ENCODE measurements at places on chromosomes 6 and 20. TPM values are rescaled to one million over a fixed set of nuclear protein-coding genes. Genes with fewer than 3 reads are reported as not detected.

DNA sequence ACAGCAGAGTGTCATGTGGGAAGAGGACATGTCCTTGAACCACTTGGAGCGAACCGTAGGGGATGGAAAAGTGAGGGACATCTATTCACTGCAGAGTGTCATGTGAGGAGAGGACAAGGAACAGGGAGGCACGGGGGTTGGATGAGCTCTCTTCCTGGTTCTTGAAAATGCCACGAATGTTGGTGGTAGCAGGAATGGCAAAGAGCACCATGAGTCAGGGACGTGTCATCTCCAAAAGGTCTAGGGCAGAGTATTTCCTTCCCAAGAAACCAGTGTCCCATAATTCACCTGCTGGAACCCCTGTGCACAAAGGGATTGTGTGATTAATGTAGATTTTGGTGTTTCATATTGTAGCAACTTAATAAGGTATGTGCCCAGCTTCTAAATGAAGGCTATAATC lies 136.8 kb downstream of the BFSP1 start:
- no peak for DNase-seq

GRCh38 chr20:33658510-33658909 lies 3.6 kb upstream of the C20orf144 start:
- no peak for DNase-seq

Gene MRAP2
- 0.67 TPM for total RNA-seq

- DNase-seq = no peak
These were observed 83.6 kb upstream of the ENPP5 start for GRCh38 chr6:46254331-46254730.

Gene DEFB121
- not detected for total RNA-seq

DNA sequence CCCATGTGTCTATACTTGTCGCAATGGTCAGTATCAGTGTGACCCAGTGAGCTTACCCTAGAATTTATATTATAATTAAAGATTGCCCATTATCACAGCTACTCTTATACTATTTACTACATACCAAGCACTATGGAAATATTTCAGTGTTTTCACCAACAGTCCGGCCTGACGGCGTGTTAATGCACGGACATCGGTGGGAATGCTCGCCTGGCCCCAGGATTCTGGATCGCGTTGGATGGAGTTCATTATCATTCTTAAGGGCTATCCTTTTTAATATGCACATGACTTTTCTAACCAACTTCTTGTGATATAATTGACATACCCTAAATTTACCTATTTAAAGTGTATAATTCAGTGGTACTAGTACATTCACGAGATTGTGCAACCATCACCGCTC lies 51.8 kb upstream of the AFDN start:
- no peak for DNase-seq

- DNase-seq = no peak
These were observed 38.2 kb downstream of the SPDEF start for GRCh38 chr6:34517966-34518365.

- no peak for DNase-seq
These were observed 159.1 kb downstream of the TFAP2B start for GRCh38 chr6:50977796-50978195.

- DNase-seq = no peak
These were observed 12.8 kb downstream of the PI16 start for GRCh38 chr6:36967301-36967700.

Gene ENPP5
- total RNA-seq = 2.0 TPM

DNA sequence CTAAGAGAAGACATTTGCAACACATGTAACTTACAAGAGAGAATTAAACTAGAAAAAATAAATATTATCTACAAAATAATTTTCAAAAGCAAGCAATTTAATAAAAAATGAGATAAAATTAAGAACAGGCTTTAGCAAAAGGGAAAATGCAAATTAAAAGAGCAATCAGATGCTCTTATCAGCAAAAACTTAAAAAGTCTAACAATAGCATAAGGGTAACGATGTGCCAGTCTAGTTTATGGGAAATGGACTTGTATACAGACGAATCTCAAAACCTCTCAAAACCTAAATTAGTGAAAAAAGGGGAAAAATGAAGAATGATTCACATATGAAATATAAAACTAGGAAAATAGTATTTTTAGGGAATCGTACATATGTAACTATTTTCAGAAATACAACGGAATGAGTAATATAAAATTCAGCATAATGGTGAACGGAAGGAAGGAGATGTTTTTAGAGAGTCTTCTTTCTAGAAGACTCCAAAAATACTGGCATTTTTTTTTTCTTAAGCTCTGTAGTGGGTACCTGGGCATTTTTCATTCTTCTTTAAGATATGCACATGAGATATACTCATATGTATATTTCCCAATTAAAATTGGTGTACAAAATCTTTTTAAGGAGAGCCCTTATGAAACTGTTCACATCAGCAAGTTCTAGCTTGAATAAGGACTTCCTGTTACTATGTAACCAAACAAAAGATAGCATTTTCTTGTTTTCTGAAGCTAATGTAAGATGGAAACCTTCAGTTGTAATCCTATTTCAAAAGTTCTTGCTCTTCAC lies 927 bp upstream of the MANEA start:
- DNase-seq = peak; percentile 21

- DNase-seq = no peak
These were observed 21.9 kb upstream of the CDH22 start for GRCh38 chr20:46330072-46330763.

GRCh38 chr20:2805689-2806350 lies 5.4 kb upstream of the CPXM1 start:
- DNase-seq = no peak

Gene C6orf141
- total RNA-seq = not detected

DNA sequence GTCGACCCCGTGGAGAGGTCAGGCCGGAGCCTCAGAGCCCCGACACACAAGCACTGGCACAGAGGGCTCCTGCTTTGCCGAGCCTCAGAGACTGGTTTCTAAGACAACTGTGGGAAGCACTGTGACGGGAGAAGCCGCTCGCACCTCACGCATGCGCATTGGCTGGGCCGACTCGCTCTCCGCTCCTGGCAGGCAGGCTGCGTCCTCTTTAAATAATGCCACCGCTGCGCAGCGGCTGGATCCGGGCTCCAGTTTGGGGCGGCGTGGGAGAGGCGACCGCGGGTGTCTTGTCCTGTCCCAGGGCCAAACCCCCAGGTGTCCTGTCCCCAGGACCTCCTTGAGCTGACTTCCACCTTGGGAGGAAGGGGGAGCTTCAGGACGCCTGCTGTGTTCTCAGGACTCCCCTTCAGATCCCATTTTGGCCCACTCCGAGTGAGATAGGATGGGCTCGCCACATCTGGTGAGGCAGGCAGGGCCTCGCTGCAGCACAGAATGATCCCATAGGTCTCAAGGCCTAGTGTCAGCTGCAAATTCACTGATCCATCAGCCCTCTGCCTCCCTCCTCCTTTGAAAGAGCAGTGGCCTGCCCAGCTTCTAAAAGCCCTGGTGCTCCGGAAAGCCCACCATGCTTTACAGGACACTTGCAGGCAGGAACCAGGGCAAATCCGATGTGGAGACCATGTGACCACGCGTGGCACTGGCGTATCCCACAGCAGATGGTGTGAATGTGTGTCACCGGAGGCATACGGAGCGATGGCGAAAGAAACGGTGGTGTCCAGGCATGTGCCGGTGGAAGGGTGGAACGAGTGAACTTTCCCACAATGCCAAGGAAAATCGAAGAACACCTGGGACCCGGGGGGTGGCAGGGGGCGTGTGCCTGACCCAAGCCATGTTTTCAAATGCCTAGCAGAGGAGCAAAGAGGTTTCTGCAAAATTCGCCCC lies 169.3 kb upstream of the ZNF337 start:
- peak; percentile 66 for DNase-seq

DNA sequence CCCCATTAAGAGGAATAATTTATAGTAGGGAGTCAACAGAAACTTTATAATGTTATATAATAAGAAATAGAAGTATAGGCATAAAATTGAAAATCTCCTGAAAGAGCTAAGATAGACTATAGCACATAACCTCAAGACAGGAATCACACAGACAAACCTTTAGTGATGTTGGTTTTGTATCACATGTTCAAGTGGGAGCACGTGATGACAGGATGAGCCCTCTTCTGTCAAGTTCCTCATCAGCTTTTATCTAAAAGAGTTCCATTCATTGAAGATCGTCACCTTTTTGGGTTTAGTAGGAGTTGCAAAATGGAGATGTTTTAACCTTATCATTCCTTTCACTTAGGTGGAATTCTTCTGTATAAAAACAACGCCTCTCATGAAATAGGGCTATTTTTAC lies 127.0 kb downstream of the MCHR2 start:
- peak; percentile 46 for DNase-seq

GRCh38 chr6:92617721-92618120 lies 801.6 kb downstream of the EPHA7 start:
- DNase-seq = no peak

Gene TTI1
- 31.9 TPM for total RNA-seq

DNA sequence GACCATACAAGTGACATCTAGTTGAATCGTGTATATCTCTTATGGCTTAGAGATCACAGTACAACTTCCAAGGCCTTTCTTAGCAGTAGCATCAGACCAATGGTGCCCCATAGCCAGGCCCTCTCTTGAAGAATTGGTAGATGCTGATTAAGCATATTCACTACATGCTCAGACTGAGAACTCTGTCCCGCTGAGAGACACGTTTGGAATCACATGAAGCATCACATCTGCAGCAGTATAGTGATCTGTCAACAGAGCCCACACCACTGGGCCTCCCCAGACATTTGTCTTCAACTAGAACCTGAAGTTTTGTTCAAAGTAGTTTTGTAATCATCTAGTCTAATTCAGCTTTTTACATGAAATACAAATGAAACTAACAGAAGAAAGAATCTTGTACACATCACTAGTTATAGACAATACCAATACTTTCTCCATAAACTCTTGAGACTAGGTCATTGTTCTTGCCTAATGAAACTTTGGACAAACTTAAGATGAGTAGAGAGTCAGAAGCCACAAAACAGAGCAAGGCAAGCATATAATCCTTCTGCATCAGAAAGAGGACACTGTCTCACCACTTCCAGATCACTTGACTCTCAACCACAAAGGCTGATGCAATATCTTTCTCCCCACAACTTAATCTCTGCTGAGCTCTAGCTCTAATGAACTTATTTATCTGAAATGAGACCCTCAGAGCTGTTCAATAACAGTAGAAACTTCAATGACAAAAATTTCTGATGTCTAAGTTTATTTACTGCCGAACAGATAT lies 182.7 kb downstream of the TBX18 start:
- DNase-seq = peak; percentile 88

Gene MOXD1
- total RNA-seq = 17.2 TPM

- no peak for DNase-seq
These were observed 59.6 kb upstream of the SAMHD1 start for GRCh38 chr20:37011147-37011546.

DNA sequence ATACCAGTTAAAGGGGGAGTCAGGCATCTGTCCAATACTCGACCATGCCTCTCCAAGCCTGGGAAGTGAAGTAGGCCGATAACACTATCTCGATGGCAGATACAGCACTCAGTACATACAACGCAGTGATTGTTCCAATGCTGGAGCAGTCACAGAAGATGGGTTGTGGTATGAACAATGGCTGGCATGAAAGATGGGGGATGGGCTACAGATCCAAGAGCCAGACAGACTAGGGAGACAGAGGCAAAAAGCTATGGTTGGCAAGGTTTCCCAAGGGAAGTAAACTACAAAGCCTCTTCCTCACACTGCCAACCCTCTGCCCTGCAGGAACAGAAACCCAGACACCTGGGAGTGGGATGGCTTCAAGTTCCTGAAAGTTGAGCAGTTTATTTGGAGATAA lies 19.2 kb downstream of the FKBP1A start:
- peak; percentile 92 for DNase-seq

GRCh38 chr20:20034486-20034885 lies 17.3 kb downstream of the NAA20 start:
- DNase-seq = no peak

Gene FITM2
- 20.9 TPM for total RNA-seq

DNA sequence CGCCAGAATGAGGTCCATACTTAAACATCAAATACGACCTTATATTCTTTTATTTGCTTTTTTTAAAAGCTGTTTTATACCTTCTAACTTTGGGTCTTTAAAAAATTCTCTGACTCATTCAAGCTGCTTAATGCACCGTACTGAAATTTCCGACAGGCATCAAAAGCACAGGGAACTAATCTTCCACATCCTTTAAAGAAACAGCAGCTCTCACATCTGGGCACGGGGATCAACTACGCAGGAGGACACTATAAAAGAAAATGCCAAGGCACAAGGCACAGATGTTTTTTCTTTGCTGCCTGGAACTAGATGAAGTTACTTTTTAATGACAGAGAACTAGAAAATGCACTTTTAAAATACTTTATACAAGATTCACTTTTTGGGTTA lies 112.4 kb upstream of the ARG1 start:
- DNase-seq = no peak

DNA sequence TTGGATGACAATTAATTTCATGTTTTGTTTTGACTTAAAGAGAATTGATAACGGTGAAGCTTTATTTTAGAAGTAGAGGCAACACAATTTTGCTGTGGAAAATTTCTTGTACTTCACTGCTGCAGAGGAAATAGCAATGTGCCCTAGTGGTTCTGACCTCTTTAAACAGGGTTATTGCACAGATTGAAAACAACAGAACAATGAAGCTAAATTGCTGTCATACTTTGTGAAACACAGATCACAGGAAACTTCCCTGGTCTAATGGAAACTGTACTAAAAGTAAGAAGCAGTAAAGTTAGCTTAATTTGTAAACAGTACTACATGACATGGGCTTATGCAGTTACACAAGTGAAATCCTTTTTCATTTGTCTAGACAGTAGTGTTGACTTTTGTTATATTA lies 31.3 kb downstream of the OR2A4 start:
- no peak for DNase-seq

Gene OR2J3
- total RNA-seq = not detected

Gene RAET1G
- not detected for total RNA-seq
